ENCODE measurements at places on chromosomes 16 and 17.

- DNase-seq, result no peak
Observed at GRCh38 chr16:23667355-23667659, 11.4 kb upstream of the PLK1 start.

DNA sequence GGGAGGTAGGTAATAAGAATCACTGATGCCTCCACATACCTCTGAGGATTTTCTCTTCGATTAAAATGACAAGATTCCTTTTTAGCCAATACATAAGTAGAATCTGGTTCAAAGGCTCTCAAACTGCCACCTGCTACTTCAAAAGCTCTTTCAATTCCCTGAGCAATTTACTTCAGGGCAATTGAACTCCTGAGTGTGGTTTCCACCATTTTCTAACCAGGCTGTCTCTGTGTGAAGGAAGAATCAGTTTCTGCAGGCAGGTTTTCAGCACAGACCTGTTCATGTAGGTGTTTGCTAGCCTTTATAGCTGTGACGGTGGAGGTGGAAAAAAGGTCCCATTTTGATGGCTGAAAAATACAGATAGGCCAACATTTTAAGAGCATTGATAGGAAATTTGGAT, 18.2 kb upstream of the HS3ST3B1 start:
- no peak for DNase-seq

GRCh38 chr17:64020056-64020766, at the start of gene ICAM2:
ICAM2 (minus strand) TSS chr17:64020633; CDS start chr17:64006691, 13,942 bp downstream.
- DNase-seq, result peak; percentile 85

GRCh38 chr16:83420206-83420760, 387.5 kb upstream of the HSBP1 start:
- no peak for DNase-seq

- DNase-seq, result no peak
Observed at GRCh38 chr16:78129349-78129748, 29.9 kb downstream of the WWOX start.

- no peak for DNase-seq
Observed at GRCh38 chr17:45229681-45230409, 8.2 kb downstream of the FMNL1 start.

DNA sequence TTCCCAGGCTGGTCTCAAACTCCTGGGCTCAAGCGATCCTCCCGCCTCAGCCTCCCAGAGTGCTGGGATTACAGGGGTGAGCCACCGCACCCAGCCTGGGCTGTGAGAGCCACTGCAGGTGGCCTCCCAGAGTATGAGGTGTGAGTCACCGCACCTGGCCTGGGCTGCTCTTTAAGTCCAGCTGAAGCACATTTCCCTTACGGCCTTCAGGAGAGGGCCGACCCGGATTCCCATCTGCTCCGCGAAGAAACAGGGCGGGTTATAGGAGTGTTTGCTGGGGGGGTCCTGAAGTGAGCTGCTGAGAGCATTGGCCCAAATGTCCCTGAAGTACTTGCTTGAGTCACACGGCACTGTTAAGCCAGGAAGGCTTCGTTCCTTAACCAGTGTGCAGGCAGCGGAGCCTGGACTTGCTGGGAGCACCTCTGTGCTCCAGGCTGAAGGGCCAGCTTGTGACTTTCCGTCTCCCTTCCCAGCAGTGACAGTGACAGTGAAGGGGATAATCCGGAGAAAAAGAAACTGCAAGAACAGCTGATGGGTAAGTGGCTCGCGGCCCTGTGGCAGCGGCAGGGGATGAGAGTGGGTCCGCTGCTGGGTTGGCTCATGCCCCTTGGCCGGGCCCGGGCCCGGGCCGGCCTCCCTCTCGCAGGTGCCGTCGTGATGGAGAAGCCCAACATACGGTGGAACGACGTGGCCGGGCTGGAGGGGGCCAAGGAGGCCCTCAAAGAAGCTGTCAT, 7.2 kb downstream of the VPS4A start:
- DNase-seq, result no peak

- DNase-seq, result no peak
Observed at GRCh38 chr16:86590501-86591144, 12.3 kb downstream of the FOXL1 start.

GRCh38 chr16:15970202-15970601, 20.8 kb downstream of the ABCC1 start:
- DNase-seq, result no peak

DNA sequence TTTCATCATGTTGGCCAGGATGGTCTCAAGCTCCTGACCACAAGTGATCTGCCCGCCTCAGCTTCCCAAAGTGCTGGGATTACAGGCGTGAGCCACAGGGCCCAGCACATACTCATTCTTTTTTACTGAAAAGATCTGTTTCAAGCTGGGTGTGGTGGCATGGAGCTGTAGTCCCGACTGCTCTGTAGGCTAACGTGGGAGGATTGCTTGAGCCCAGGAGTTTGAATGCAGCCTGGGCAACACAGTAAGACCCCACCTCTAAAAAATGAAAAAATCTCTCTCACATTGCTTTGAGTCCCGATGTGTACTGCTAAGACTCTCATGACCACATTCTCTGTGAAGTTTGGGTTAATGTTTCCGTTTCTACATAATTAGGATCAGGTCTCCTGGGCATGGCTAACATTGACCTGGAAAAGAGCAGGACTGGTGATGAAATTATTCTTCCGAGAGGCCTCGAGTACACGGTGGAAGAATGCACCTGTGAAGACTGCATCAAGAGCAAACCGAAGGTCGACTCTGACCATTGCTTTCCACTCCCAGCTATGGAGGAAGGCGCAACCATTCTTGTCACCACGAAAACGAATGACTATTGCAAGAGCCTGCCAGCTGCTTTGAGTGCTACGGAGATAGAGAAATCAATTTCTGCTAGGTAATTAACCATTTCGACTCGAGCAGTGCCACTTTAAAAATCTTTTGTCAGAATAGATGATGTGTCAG, 2.3 kb downstream of the TNFRSF17 start:
- DNase-seq, result no peak

GRCh38 chr17:31085563-31085962, 9.2 kb upstream of the NF1 start:
- DNase-seq, result no peak

DNA sequence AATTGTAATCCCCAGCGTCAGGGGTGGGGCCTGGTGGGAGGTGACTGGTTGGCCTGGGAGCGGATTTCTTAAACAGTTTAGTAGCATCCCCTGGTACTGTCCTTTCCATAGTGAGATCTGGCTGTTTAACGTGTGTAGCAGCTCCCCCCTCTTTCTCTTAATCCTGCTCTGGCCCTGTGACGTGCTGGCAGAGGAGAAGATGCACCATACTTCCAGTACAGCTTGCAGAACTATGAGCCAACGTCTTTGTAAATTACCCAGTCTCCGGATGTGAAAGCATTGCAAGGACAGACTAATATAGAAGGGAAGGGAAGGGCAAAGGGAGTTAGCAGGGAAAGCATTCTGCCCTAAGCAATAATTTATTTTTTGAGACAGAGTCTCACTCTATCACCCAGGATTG, 83.9 kb downstream of the RMI2 start:
- DNase-seq, result no peak

- DNase-seq, result no peak
Observed at GRCh38 chr16:72927199-72928089, 120.5 kb downstream of the ZFHX3 start.

DNA sequence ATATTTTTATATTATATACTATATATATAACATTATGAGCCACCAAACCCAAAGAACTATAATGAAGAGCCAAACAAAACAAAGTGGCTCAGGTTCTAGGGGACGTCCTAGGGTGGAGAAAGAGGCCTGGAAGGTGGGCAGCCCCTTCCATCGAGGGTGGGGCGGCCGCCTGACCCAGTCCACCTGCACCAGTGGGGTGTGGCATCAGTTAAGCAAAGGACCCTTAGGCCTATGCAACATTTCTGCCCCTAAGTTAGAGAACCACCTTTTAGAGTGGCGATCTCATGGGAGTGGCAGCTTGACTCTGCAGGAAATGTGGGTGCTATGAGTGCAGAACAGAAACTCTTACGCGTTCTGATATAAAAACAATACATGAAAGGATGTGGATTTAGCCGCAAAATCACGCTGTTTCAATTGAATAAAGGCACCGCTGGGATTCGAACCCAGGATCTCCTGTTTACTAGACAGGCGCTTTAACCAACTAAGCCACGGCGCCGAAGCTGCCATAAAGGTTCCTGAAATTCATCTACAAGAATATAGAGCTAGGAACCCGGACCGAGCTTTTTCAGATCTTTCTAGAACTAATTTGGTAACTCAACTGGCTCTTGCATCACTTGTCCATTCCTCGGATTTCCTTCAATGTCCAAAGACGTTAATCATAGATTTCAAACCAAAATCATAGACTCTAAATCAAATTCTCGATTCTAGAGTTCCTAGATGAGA, 15.6 kb upstream of the AURKB start:
- peak; percentile 67 for DNase-seq

DNA sequence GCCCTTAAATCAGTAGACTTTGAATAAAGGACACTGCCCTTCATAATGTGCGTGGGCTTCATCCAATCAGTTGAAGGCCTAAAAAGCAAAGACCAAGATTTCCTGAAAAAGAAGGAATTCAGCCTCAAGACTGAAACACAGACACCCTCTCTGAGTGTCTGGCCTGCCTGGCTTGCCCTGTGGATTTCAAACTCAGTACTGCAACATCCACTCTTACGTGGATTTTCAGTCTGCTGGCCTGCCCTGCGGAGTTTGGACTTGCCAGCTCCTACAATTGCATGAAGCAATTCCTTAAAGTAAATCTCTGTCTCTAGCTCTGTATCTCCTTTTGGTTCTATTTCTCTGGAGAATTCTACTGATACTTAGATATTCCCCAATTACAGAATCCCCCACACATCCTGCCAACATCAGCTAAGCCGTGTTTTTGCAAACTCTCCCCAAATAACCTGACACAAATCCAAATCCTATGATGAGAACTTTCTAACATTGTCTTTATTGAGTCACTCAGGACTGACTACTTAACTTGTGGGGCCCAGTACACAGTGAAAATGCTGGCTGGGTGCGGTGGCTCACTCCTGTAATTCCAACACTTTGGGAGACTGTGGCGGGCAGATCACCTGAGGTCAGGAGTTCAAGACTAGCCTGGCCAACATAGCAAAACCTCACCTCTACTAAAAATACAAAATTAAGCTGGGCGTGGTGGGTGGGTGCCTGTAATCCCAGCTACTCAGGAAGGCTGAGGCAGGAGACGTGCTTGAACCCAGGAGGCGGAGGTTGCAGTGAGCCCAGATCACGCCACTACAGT, 7.2 kb upstream of the TNFRSF17 start:
- DNase-seq, result no peak

- no peak for DNase-seq
Observed at GRCh38 chr16:51818342-51818944, 667.4 kb upstream of the SALL1 start.

DNA sequence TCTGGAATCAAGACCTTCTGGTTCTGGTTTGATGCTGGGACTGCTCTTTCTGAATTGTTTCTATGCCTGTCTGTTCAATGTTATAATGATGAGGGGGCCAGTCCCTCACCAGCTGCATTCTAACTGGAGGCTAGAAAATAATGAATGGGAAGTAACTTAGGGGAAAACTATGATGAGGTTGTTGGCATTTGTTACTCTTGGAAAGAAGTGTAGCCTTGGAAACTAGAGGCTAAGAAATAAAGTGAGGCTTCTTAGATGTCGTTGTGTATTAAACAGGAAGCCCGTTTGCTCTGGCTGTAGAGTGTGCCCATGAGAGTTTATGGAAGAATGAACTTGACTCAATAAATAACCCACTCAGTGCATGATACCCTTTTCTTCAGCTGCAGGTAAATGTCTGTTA, 140.8 kb downstream of the PRKCA start:
- no peak for DNase-seq

GRCh38 chr16:21598701-21599121, 666 bp upstream of the METTL9 start:
- peak; percentile 30 for DNase-seq

GRCh38 chr16:52095471-52095870, 451.5 kb downstream of the TOX3 start:
- DNase-seq, result no peak

- DNase-seq, result no peak
Observed at GRCh38 chr16:50685462-50686063, 4.5 kb upstream of the SNX20 start.

GRCh38 chr17:77372444-77373298, 231.9 kb downstream of the SEC14L1 start:
- DNase-seq, result peak; percentile 48

GRCh38 chr16:72925631-72925979, 122.3 kb downstream of the ZFHX3 start:
- no peak for DNase-seq

DNA sequence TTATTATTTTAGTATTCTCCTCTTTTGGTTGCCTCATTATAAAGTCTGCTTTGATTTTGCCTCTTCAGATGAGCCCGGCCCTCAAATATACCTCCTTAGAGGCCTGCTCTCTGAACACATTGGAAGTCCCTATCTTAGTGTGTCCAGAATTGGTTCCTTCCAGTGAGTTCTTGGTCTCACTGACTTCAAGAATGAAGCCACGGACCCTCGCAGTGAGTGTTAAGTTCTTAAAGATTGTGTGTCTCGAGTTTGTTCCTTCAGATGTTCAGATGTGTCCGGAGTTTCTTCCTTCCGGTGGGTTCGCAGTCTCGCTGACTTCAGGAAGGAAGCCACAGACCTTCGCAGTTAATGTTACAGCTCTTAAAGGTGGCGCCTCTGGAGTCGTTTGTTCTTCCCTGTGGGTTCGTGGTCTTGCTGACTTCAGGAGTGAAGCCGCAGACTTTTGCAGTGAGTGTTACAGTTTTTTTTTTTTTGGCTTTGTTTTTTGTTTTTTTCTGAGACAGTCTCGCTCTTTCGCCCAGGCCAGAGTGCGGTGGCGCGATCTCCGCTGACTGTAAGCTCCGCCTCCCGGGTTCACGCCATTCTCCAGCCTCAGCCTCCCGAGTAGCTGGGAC, 45.8 kb upstream of the NOS2 start:
- DNase-seq, result peak; percentile 7

- DNase-seq, result no peak
Observed at GRCh38 chr17:2111691-2112090, 56.8 kb downstream of the HIC1 start.

DNA sequence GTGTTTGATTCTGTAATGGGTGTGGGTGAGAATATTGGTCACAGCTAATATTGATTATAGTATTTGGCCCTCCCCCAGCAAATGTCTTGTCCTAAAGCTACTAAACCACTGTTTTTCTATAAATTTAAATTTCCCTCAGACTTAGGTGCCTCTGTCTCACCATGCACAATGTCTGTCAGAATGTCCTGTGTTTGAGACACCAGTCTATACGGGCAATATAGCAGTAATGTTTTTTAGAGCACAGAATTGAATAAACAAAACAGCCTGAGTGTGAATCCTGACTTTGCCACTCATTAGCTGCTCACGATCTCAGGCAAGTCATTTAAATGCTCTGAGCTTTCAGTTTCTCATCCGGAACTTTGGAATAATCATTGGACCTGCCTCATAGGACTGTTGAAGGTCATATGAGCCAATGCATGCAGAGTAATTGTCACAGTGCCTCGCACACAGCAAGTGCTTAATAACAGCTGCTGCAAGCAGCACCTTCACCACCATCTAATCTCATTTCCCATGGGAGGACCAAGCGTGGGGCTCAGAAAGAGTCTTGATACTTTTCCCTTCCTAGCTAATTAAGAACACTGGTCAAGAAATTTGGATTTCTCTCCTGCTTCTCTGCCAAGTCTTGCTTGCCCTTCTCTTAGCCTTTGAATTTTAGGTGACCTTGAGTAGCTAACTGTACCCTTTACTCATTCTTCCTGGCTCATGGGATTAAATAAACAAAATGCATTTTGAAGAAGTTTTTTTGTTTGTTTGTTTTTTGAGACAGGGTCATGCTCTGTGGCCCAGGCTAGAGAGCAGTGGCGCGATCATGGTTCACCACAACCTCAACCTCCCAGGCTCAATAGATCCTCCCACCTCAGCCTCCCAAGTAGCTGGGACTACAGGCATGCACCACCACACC, 9.8 kb downstream of the HLF start:
- DNase-seq, result no peak

- no peak for DNase-seq
Observed at GRCh38 chr17:32498391-32498790, 11.6 kb downstream of the CDK5R1 start.

GRCh38 chr16:46889942-46890300, 5.8 kb downstream of the GPT2 start:
- no peak for DNase-seq

Measured in activated CD4-positive, alpha-beta T cell treated with anti-CD3 and anti-CD28 coated beads, Interleukin-2, amount 50 U/mL, for 1 hour (primary cell).